Kidney (tissue), 22 donors: ENCODE measurements at places on chromosomes 7 and 10. TPM values are rescaled to one million over a fixed set of nuclear protein-coding genes. Genes with fewer than 3 reads are reported as not detected.

GRCh38 chr10:123529146-123529760 is 136.9 kb upstream of the GPR26 start:
- H3K36me3 ChIP-seq, result no peaks in the 10 kb centered on the region
- no peak for DNase-seq
- H3K27me3 ChIP-seq, result no peaks in the 10 kb centered on the region
- H3K27ac ChIP-seq, result no peak overlapping the region
- H3K4me1 ChIP-seq, result no peaks in the 10 kb centered on the region
- no peak overlapping the region for H3K4me3 ChIP-seq

DNA sequence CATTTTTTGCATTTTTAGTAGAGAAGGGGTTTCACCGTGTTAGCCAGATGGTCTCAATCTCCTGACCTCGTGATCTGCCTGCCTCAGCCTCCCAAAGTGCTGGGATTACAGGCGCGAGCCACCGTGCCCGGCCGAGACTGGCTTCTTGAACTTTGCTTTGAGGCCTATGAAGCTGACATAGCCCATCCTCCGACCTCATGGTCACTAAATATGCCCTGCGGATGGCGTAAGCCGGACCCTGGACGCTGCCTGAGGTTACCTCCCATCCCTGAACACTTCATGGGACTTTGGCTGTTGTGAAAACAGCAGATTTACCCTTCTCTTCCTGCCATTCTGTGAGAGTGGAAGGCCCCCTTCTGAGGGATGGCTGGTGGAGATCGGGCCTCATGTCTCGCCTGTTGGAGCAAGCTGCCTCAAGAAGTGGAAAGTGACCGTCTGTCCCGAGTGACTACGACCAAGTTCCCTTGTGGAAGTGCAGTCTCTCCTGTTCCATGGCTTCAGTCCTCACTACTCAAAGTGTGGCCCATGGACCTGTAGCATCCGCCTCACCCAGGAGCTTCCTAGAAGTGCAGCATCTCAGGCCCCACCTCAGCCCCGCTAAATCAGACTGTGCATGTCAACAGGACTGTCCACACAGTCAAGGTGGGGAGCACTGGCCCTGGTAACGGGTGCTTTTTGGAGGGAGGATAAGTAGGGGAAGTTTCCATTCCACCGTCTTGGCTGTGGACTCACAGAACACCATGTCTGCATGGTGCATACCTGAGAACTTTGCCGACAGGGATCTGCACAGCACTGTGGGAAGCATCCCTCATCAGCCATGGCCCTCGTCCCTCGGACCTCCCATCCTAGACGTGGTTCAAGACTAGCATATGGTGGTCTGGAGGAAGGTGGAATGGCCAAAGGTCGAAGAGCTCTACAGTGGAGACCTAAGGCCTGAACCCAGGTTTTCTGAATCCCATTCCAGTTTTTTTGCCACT is 210.5 kb upstream of the SHH start:
- H3K4me3 ChIP-seq, result no peak overlapping the region
- DNase-seq, result no peak
- H3K27me3 ChIP-seq, result no peaks in the 10 kb centered on the region
- no peaks in the 10 kb centered on the region for H3K36me3 ChIP-seq
- H3K27ac ChIP-seq, result no peak overlapping the region
- no peaks in the 10 kb centered on the region for H3K4me1 ChIP-seq

Gene ACSL5
- 21.8 TPM for total RNA-seq

GRCh38 chr7:732094-732541 is 5.0 kb upstream of the PRKAR1B start:
- no peak overlapping the region for H3K4me3 ChIP-seq
- H3K27me3 ChIP-seq, result no peaks in the 10 kb centered on the region
- no peaks in the 10 kb centered on the region for H3K4me1 ChIP-seq
- peaks cover 21% of the 10 kb centered on the region for H3K36me3 ChIP-seq

GRCh38 chr10:129642427-129642826 is 175.4 kb downstream of the MGMT start:
- no peak overlapping the region for H3K4me3 ChIP-seq
- no peaks in the 10 kb centered on the region for H3K36me3 ChIP-seq
- no peak for DNase-seq
- no peaks in the 10 kb centered on the region for H3K27me3 ChIP-seq
- H3K4me1 ChIP-seq, result no peaks in the 10 kb centered on the region

Gene WNT16
- not detected for total RNA-seq

DNA sequence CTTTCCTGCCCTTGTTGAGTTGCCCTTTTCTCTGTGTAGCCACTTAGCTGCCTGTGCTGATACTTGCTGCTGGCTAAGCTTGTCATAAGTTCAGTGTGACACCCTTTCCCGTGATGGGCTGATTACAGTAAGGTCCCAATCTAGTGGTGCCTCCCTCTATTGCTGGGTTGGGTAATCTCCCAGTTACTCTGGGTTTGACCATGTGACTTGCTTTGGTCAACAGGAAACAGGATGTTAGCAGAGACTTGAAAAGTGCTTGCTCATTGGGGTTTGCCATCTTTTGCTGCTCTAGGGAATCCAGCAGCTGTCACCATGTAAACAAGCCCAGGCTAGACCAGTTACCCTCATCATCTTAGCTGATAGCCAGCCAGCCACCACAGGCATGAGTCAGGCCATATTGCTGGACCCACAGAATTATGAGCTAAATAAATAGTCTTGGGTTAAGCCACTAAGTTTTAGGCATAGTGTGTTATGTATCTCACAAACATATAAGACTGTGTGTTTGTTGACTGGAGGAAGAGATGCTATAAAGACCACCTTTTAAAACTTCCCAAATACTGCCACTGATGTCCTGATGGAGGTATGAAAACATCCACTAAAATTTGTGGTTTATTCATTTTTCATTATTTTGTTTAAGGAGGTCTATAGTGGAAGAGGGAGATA is 4.0 kb upstream of the LEP start:
- no peaks in the 10 kb centered on the region for H3K4me1 ChIP-seq
- H3K27ac ChIP-seq, result no peak overlapping the region

- no peaks in the 10 kb centered on the region for H3K36me3 ChIP-seq
- DNase-seq, result no peak
- peak overlapping the region; percentile 79 for H3K4me3 ChIP-seq
- H3K4me1 ChIP-seq, result peaks cover 8% of the 10 kb centered on the region
Observed at GRCh38 chr7:151517601-151518104, 2.0 kb downstream of the RHEB start.

Gene TUBB8
- not detected for total RNA-seq

Gene MDFIC
- 32.9 TPM for total RNA-seq

GRCh38 chr7:123836656-123837055 is 8.3 kb upstream of the HYAL4 start:
- no peak overlapping the region for H3K27ac ChIP-seq
- no peak overlapping the region for H3K4me3 ChIP-seq
- no peaks in the 10 kb centered on the region for H3K27me3 ChIP-seq
- no peaks in the 10 kb centered on the region for H3K36me3 ChIP-seq
- no peaks in the 10 kb centered on the region for H3K4me1 ChIP-seq

- H3K36me3 ChIP-seq, result no peaks in the 10 kb centered on the region
- H3K27ac ChIP-seq, result no peak overlapping the region
- no peaks in the 10 kb centered on the region for H3K4me1 ChIP-seq
- H3K4me3 ChIP-seq, result no peak overlapping the region
Observed at GRCh38 chr7:77454802-77455201, 38.7 kb upstream of the GSAP start.

DNA sequence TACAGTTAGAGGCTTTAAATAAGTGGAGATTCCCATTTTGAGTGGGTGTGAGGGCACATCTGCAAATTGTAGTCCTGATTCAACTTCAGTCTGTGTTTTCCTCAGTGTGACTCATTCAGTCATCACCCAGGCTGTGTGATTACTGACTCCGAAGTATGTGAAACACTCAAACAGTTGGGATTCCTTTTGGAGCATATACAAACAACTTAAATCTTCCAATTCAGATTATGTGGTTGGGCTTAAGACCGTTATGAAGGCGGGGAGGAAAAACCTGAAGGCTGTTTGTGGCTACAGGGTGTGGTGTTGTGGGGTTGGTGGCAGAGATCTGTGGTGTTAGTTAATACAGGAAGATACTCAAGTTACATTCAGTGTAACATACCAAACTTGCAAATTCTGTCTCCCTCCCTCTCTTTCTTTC is 259.7 kb upstream of the FERD3L start:
- no peak overlapping the region for H3K4me3 ChIP-seq
- no peak for DNase-seq
- no peaks in the 10 kb centered on the region for H3K4me1 ChIP-seq
- H3K27me3 ChIP-seq, result no peaks in the 10 kb centered on the region
- no peak overlapping the region for H3K27ac ChIP-seq
- H3K36me3 ChIP-seq, result no peaks in the 10 kb centered on the region

Gene FAM221A
- total RNA-seq, result 8.6 TPM

DNA sequence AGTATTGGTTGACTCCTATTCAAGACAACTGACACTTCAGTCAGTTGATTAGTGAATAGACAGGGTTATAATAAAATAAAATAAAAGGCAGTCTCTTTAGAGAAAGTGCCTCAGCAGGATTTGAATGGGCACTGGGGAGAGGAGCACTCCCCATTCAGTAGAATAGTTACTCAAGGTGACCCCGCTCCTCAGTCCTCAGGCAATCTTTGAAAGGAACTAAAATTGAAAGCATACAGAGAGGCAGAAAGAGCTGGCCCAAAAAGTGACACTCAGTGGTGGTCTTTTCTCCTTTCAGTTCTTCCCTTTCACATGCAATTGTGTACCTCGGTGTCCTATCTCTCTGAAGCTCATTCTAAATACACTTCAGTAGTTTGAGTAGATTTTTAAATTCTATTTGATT is 47.4 kb upstream of the MACC1 start:
- H3K36me3 ChIP-seq, result no peaks in the 10 kb centered on the region
- no peaks in the 10 kb centered on the region for H3K27me3 ChIP-seq
- H3K4me1 ChIP-seq, result no peaks in the 10 kb centered on the region
